Endothelial cell (in vitro differentiated cells): ENCODE measurements at places on chromosomes 1 and 21.
A peak's percentile ranks its signal among the peaks of the same experiment; 100 is the strongest.

DNA sequence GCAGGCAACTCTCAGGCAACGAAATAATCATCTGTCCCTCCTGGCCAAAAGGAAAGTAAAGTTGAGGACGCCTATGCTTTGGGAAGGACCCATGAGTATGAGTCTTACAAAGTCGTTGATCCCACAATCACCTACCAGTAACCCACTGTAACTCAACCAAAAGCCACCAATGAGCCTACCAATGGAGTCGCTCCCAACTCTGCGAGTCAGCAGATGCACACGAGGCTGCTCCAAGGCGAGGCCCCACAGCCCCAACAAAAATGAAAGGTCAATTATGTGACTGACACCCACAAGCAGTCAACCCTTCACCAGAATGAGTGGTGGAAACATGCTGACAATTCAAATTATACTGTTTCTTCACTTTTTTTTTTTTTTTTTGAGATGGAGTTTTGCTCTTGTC, 12.0 kb downstream of the SETD4 start:
- peaks cover 3% of the 10 kb centered on the region for H3K27me3 ChIP-seq
- peaks cover 23% of the 10 kb centered on the region for H3K4me1 ChIP-seq
- no peak overlapping the region for H3K27ac ChIP-seq
- DNase-seq = no peak
- H3K4me3 ChIP-seq = no peak overlapping the region

- no peaks in the 10 kb centered on the region for H3K36me3 ChIP-seq
These were observed 13.0 kb downstream of the ZYG11A start for GRCh38 chr1:52855584-52855983.

GRCh38 chr1:60227601-60228000, 154.0 kb upstream of the C1orf87 start:
- H3K4me1 ChIP-seq = peaks cover 6% of the 10 kb centered on the region
- H3K27ac ChIP-seq = no peak overlapping the region
- H3K27me3 ChIP-seq = no peaks in the 10 kb centered on the region
- no peak for DNase-seq

- no peak overlapping the region for H3K4me3 ChIP-seq
- DNase-seq = no peak
These were observed 25.3 kb downstream of the YARS1 start for GRCh38 chr1:32791881-32792280.

DNA sequence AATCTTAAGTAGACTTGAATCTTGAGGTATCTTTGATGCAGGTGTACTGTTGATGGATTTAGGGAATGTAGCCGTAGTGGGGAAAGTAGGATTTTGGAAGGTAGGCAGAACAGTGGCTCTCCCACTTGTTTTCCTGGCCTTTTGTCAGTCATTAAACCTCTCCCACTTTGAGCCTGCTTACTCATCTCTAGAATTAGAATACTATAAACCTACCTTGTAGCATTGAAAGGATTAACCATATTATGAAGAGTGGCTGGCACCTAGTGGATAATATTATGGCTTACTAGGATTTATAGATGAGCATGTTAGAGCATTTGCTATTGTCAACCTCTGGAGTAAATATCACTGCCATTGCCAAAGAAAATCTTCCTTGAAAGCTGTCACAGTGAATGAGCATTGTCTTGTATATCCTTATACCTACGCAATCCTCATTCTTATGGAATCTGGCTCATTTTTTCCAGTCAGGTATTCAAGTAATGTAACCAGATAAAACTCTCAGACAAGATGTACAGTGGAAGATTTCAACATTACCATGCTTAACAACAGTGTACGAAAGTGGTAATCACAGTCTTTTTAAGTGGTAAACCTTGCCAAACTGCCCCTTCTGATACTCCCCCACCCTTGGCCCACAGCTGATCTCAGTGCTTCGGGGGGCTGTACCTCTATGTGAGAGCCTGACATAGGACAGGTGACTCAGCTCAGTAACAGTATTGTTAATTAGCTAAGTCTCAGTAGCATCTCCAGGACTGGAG, 44.4 kb downstream of the SH3GLB1 start:
- H3K36me3 ChIP-seq = peaks cover 11% of the 10 kb centered on the region
- no peak for DNase-seq
- no peaks in the 10 kb centered on the region for H3K4me1 ChIP-seq
- H3K27ac ChIP-seq = no peak overlapping the region

GRCh38 chr1:223887747-223888418, 42.1 kb upstream of the TP53BP2 start:
- H3K4me3 ChIP-seq = no peak overlapping the region
- no peak overlapping the region for H3K27ac ChIP-seq
- H3K36me3 ChIP-seq = no peaks in the 10 kb centered on the region

DNA sequence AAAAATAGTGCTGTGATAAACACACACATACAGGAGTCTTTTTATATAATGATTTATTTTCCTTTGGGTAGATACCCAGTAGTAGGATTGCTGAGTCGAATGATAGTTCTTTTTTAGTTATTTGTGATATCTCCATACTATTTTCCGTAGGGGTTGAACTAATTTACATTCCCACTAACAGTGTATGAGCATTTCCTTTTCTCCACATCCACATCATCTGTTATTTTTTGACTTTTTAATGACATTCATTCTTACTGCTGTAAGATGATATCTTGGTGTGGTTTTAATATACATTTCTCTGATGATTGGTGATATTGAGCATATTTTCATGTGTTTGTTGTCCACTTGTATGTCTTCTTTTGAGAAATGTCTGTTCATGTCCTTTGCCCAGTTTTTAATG, 78.3 kb downstream of the NIBAN1 start:
- no peak overlapping the region for H3K4me3 ChIP-seq
- no peak for DNase-seq
- peaks cover 7% of the 10 kb centered on the region for H3K27me3 ChIP-seq

DNA sequence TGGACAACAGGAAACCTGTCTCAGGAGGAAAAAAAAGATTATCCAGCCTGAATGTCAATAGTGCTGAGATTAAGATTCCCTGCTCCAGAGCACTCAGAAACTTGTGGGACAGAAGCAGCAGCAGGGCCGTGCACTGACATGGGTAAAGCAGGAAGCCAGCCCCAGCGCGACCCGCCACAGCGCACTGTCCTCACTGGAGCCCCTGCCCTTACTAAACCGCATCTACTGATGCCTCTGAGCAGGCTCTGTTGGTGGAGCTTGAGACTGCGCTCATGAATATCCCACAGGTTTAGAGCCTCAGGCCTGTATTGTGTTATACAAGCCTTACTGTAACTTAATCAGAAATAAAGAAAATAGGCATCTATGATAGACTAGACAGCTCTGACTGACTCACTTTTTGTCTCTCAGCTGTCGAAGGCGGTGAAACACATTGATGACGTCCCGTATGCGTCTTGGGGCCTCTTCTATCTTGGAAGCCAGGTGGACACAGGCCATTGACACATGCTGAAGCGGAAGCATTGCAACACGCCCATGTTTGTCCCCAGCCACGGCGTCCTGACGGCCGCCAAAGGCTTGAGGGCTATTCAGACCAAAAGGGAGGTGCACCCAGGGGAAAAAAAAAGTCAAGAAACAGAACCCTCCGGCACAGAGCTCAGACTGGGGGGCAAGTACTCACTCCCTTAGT, 1.2 kb downstream of the CCNL2 start:
- H3K27me3 ChIP-seq = peaks cover 8% of the 10 kb centered on the region
- peak overlapping the region; percentile 98 for H3K4me3 ChIP-seq
- peak overlapping the region; percentile 91 for H3K27ac ChIP-seq
- H3K4me1 ChIP-seq = peaks cover 36% of the 10 kb centered on the region

DNA sequence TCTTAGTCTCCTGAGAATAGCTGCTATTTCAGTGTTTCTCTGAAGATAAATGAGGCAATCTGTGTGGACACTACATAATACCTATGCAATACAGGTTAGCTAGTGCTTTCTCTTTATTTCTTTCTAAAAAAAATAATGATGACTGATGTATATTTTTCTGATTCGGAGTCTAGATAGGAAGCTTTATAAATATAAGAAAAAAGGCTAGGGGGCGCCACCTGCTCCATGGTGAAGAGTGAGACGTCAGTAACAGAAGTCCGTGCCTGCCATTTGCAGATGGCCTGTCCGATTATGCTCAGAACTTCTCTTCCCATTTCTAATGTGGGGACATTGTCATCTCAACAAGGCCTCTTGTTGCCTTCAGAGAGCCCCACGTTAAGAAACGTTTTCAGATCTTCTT, 26.4 kb downstream of the QSOX1 start:
- H3K27me3 ChIP-seq = peaks cover 6% of the 10 kb centered on the region
- no peak overlapping the region for H3K27ac ChIP-seq
- H3K4me3 ChIP-seq = no peak overlapping the region
- H3K4me1 ChIP-seq = peaks cover 3% of the 10 kb centered on the region
- peaks cover 22% of the 10 kb centered on the region for H3K36me3 ChIP-seq

- H3K27me3 ChIP-seq = peaks cover 5% of the 10 kb centered on the region
- DNase-seq = no peak
- H3K36me3 ChIP-seq = no peaks in the 10 kb centered on the region
These were observed 34.9 kb upstream of the RUNX3 start for GRCh38 chr1:24964811-24965570.

DNA sequence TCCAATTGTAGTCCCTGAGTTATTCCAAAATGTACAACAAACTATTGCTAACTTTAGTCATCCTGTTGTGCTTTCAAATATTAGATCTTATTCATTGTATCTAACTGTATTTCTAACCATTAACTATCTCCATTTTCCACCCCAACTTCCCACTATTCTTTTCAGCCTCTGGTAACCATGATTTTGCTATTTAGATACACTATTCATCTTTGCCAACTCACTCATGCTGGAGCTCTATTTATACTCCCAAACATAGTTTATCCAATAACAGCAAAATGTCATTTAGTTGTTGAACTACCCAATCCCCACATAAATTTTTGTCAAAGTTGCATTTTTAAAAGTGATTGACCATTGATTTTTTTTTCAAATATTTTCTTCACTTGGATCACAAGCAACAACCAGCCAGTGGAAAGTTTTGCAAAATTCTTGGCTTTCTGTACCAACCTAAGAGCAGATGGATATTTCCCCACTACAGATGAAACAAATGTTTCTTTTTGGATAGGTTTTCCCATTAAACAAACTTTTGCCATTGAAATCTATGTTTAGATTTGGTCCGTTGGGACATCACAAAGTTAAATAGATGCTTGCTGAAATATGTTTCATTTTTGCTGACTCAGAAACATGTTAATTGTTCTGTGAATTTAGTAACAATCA, 866.0 kb downstream of the LTN1 start:
- no peaks in the 10 kb centered on the region for H3K4me1 ChIP-seq
- no peak for DNase-seq
- peaks cover under 1% of the 10 kb centered on the region for H3K36me3 ChIP-seq
- H3K4me3 ChIP-seq = no peak overlapping the region
- no peaks in the 10 kb centered on the region for H3K27me3 ChIP-seq
- H3K27ac ChIP-seq = no peak overlapping the region

DNA sequence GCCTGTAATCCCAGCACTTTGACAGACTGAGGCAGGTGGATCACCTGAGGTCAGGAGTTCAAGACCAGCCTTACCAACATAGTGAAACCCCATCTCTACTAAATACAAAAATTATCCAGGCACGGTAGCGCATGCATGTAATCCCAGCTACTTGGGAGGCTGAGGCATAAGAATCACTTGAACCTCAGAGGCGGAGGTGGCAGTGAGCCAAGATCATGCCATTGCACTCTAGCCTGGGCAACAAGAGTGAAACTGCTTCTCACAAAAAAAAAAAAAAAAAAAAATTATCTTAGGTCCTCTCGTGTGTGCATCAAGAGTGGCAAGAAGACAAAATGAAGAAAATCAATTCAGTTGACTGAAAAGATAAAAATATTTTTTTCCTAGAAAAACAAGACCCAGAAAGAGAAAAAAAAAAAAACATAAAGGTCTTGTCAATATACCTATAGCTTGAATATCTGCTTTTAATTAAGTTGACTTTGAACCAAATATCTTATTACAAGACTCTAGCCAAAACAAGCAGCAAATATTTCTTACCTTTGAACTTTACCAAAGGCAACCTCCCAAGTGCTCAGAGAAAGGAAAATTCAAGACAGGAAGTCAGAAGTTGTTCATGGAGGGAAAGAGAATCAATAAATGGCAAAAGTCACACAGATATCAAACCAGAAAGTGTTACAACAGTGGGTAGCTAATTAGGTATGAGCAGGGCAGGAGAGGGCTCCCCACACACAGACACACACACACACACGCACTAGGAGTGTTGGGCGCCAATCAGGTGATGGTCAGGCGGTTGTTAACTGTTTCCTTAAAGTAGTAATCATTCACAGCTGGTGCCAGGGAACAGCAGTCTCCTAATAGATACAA, 29.6 kb downstream of the ITLN2 start:
- peaks cover 3% of the 10 kb centered on the region for H3K4me1 ChIP-seq
- peaks cover 20% of the 10 kb centered on the region for H3K36me3 ChIP-seq
- no peak overlapping the region for H3K27ac ChIP-seq

GRCh38 chr1:218760601-218761570, 412.8 kb upstream of the LYPLAL1 start:
- DNase-seq = no peak
- no peaks in the 10 kb centered on the region for H3K36me3 ChIP-seq
- no peak overlapping the region for H3K4me3 ChIP-seq
- peaks cover 4% of the 10 kb centered on the region for H3K4me1 ChIP-seq
- no peak overlapping the region for H3K27ac ChIP-seq

GRCh38 chr1:34086561-34086960, 78.5 kb downstream of the CSMD2 start:
- no peaks in the 10 kb centered on the region for H3K4me1 ChIP-seq
- H3K36me3 ChIP-seq = peaks cover 6% of the 10 kb centered on the region
- peaks cover 3% of the 10 kb centered on the region for H3K27me3 ChIP-seq
- DNase-seq = no peak
- no peak overlapping the region for H3K4me3 ChIP-seq
- no peak overlapping the region for H3K27ac ChIP-seq

DNA sequence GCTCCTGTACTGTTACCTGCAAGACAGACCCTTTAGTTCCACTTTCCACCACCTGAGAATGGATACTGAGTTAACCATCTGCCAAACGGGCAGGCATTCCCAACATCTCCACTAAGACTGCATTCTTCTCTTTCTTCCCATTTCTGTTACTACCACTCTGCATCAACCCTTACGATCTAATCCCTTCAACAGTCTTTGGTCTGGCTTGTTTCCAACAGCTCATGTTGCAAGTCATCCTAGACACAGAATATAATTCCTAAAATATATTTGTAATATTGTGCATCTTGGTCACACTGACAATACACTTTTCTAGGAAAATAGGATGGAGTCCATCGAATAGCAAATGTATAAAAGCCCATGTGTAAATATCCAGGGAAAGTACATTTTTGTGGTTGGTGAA, 166.7 kb downstream of the SIPA1L2 start:
- H3K4me3 ChIP-seq = no peak overlapping the region
- DNase-seq = no peak
- H3K27me3 ChIP-seq = peaks cover 1% of the 10 kb centered on the region
- peaks cover 5% of the 10 kb centered on the region for H3K4me1 ChIP-seq
- H3K36me3 ChIP-seq = peaks cover 50% of the 10 kb centered on the region
- H3K27ac ChIP-seq = peak overlapping the region; percentile 45

DNA sequence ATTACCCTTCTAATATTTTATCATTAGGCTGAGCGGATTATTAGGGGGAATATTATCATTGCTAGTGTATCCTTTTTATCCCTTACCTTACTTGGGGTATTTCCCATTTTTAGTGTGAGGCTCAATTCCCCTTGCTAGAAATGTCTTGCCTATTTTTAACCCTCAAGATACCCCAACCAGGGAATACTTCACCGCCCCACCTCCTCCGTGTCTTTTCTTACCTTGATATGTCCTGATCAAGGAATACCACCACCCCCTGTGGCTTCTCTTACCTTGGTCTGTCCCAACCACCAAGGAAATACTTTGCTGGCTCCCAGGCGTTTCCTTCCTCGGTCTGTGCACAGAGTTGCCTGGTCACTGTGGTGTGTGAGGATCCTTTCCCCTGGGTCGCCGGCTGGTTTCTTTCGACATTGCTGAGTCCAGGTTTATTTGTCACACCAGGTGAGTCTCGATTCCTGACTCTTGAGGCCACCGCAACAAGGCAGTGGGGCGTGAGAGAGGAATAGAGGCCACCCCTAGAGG, 57.8 kb downstream of the SERINC2 start:
- peaks cover 27% of the 10 kb centered on the region for H3K4me1 ChIP-seq
- peaks cover 9% of the 10 kb centered on the region for H3K36me3 ChIP-seq
- peaks cover 3% of the 10 kb centered on the region for H3K27me3 ChIP-seq
- DNase-seq = no peak
- no peak overlapping the region for H3K4me3 ChIP-seq
